Breast epithelium (tissue), 4 donors: ENCODE measurements at places on chromosomes 3 and 15.

DNA sequence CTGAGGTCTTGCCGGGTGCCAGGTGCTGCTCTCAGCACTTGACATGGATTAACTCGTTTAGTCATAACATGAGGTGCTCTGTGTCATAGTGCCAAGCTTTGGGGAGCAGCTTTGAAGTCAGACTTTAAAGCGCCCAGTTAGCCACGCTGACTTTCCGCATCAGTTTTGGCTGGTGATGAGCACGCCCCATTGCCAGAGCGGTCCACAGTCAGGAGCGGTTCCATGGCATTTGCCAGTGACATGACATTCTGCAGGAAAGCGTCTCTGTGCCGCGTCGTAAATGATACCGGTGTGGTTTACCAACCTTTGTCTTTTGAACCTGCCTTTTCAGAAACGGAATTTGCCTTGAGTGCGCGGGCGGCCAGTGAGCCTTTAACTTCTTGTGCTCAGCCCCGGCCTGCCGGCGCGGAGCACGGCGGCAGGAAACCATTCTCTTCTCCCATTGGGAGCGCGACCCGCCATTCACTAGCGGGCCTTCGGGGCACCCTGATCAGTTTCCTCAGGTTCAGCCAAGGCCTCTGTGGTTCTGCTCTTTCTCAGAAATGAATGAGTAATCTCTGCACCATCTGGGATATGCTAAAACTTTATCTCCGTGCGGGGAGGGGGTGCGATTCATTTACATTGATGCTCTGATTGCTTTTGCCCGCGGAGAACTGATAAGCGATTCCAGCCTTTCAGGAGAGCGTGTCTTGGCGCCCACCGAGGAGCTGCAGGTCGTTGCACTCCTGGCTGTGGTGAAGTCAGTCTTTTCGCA lies 1.7 kb upstream of the SLC2A2 start:
- DNase-seq: no peak

GRCh38 chr3:10744098-10744465 lies 71.9 kb upstream of the SLC6A11 start:
- no peak for DNase-seq

GRCh38 chr3:184183679-184184078 lies 2.3 kb upstream of the ABCF3 start:
- DNase-seq: no peak

DNA sequence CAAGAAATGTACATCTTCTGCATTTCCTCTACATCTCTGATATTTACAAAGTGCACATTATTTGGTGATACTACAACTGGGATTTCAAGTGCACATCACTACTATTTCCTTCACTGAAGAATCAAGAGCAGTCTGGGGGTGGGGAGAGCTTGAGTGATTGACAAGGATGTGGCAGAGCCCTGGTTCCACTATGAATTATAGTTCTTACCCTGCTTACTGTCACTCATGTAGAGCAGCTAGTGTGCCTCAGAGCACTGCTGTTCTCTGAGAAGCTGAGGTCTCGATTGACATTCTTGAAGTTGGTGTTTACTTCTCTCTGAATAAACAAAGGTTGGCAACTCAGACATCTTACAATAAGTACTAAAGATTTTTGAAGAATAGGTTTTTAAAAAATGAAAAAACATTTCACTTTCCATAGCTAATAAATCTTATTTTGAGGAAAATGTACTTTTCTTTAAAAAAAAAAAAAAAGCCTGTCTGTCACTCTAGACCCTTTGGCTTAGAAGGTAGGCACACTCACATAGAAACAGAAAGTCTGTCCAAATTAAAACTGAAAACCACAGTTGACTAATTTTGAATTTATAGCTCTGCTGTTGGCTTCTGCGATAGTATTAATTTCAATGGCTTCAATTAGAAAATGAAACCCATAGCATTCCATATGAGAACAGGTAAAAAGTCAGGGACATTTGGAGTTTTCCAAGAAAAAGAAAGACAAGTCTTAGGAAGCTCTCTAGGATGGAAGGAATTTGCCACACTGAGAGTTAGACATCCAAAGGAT lies 5.6 kb downstream of the GREM1 start:
- no peak for DNase-seq

DNA sequence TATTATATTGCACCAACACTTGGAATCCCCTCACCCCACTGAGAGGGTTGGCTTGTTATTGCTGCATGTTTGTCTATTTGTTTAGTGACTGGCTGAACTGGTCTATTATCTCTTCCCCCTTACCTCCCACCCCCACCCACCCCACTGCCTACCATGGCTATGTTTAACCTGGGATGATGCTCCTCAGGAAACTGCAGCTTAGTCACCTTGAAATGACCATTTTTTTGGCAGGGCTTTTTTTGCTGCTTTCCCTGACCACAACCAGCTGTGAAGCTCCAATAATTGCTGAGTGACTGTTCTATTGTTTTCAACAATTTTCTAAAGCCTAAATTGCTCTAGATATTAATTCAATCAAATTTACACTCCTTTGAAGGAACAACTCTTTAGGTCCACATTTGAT lies 137.9 kb upstream of the CADM2 start:
- no peak for DNase-seq

GRCh38 chr3:2589336-2589969 lies 490.8 kb downstream of the CNTN4 start:
- no peak for DNase-seq

DNA sequence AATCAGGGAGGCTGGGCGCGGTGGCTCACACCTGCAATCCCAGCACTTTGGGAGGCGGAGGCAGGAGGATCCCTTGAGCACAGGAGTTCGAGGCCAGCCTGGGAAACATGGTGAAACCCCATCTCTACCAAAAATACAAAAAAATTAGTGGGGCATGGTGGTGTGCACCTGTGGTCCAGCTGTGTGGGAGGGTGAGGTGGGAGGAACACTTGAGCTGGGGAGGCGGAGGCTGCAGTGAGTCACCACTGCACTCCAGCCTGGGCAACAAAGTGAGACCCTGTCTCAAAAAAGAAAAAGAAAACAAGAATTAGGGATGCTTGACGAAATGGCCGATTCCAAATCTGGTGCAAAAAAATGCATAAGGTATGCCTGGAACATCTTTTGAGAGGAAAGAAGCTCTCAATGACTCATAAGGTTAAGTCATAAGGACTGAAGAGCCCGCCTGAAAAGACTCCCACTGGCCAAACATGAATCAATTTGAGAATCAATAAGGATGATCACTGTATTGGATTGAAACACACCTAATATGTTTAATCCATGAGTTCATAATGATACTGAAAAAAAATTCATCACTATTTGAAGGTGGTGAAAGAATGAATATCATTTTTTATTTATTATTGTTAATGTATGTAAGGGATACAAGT lies 27.7 kb downstream of the BLM start:
- no peak for DNase-seq

GRCh38 chr3:16790432-16791400 lies 94.0 kb upstream of the PLCL2 start:
- DNase-seq: no peak

DNA sequence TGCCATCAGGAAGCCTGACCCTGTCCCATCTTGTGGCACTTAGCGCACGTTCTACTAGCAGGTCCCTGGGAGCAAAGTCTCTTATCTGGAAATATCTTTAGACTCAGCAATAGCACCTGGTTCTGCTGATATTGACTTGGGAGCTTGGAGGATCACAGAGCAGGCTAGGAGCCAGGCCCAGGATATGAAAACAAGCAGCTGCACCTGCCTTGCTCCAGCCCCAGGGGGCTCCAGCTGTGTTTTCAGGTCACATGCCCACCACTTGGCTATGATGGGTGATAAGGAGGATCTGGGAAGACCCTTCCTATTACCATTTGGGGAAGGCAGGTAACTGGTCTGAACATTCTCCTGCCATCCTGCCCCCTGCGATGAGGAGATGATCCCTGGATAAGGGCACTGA lies 87.8 kb downstream of the C3orf70 start:
- no peak for DNase-seq

DNA sequence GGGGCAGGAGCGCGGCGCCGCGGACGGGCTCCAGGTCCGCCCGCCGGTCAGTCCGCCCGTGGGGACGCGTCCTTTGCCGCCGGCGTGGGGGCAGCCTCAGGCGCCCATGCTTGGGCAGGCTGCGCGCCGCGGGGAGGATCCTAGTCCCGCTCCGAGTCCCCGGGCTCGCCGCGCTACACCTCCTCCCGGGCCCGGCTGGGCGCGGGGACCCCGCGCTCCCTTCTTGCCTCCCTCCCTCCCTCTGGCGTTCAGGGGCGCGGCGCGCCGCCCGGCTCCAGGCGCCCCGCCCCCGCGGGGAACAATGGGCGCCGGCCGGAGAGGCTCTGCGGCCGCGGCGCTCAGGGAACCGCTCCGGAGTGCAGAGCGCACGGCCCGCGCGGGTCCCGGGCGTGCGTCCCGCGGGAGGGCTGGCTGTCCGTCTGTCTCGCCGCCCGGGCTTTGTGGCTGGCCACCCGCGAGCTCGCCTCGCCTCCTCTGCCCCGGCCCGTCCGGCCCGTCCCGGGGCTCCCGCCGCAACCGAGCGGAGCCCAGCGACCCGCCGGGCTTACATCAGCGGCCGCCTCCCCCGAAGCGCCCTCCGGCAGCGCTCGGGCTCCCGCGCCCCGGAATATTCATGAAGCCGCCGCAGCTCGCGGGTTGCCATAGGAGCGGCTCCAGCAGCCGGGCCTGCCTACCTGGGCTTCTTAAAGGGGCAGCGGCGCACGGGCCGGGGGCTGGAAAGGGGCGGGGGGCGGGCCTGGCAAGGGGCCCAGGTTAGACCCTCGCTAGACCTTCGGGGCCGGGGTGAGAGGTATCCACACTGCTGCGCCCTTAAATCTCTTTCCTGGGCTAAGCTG lies at the start of gene HCN4:
Gene HCN4, minus strand, starts transcription at position 658 of the 836 bp plus-strand sequence. CDS start 688 bp downstream, outside the sequence.
- no peak for DNase-seq

GRCh38 chr3:177529716-177530335 lies 332.5 kb upstream of the TBL1XR1 start:
- DNase-seq: no peak

GRCh38 chr3:171248426-171249111 lies 211.6 kb downstream of the TNIK start:
- no peak for DNase-seq

DNA sequence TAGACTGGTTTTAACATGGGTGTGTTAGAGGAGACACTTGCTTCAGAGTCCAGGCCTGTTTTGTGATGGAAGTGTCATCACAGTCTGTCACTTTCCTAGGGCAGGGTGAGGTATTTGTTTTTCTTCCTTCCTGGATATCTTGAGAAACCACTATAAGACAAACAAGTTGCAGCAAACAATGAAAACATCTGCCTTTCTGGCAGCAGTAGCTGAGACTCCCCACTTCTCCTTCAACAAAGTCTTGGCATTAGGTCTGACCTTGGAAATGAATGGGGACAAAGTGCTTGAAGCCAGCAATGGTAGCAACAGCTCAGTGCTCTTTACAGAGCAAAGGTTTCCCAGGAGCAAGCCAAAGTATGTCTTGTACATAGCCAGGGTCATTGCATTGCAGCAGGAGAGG lies 64.6 kb downstream of the CD200 start:
- no peak for DNase-seq

- DNase-seq: no peak
These were observed 130.6 kb downstream of the TPRA1 start for GRCh38 chr3:127459891-127460290.

GRCh38 chr3:189625572-189625971 lies 5.6 kb upstream of the TP63 start:
- DNase-seq: no peak

DNA sequence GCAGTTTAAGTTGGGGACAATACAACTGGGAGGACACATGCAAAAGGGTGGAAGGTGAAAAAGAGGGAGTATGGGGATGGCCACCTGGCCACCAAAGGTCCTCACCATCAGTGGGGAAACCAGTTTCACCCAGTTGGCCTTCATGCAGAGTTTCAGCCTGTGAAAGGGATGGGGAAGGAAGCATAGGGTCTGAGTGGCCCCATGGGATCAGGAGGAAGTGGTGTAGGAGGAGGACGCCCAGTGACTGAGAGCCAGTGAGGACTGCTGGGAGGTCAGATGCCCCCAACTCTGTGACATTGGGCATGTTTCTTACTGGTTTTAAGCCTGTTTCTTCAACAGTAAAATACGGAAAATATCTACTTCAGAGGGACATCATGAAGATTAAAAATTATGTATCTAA lies 16.3 kb downstream of the BCL2A1 start:
- no peak for DNase-seq

- DNase-seq: no peak
These were observed 3.3 kb downstream of the WNT7A start for GRCh38 chr3:13876451-13877100.

DNA sequence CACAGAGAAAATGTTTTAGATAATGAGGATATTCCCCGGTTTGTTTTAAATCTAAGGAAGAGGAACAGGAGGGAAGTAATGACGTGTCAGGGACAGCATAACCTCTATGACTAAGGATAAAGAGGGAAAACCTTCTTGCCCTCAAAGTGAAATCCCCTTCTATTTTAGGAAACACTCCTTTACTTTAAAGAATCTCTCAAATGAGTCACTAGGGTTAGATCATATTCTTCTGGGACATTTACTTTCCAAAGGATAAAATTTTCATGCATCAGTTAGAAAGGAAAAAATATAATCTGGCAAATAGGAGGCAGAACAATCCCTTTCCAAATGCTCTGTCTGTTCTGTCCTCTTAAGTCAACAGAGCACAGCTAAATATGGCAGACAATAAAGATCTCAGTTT lies 43.2 kb upstream of the UBE2E2 start:
- no peak for DNase-seq

DNA sequence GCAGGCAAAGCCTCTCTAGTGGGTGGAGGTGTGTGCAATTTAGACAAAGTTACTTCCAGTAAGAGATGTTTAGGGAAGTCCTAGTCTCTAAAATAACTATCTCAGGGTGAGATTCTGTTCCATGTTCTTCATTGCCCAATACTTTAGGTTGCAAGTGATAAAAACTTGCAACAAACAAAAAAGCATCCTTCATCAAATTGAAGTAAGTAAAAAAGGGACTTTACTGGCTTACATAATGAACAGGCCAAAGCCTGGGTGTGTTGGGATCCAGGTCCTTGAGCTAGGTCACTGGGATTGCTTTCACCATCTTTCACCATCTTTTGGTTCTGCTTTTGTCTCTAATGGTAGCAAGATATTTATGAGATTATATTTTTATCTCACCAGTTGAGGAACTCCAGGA lies 38.3 kb downstream of the CX3CR1 start:
- DNase-seq: no peak

DNA sequence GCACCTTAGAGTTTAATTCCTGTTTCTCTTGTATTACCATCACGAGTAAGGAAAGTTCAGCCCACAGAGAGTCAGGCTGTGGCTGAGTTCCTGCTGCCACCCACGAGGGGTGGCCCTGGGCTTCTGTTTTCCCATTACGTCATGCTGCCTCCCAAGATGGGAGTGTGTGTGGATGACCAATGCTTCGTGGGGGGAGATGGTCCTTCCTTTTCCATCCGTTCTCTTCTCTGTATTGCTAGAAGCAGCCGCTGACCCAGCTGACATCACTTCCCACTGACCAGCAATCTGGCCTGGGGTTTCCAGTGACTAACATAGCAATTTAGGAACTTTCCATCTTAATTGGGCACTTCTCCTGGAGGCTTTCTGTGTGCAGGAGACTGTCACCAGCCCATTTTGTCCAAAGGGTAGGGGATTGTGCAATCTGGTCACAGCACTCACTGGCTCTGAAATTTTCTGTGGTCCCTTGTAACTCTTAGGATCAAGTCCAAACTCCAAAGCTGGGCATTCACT lies 9.3 kb downstream of the IRAK2 start:
- no peak for DNase-seq
